Stimulated activated CD8-positive, alpha-beta memory T cell treated with anti-CD3 and anti-CD28 coated beads, Interleukin-4, amount 100 ng/mL, for 4 hours (primary cell): ENCODE measurements at places on chromosomes 2 and 18.

GRCh38 chr2:218798767-218799504, 17.0 kb downstream of the CYP27A1 start:
- no peak for DNase-seq

DNA sequence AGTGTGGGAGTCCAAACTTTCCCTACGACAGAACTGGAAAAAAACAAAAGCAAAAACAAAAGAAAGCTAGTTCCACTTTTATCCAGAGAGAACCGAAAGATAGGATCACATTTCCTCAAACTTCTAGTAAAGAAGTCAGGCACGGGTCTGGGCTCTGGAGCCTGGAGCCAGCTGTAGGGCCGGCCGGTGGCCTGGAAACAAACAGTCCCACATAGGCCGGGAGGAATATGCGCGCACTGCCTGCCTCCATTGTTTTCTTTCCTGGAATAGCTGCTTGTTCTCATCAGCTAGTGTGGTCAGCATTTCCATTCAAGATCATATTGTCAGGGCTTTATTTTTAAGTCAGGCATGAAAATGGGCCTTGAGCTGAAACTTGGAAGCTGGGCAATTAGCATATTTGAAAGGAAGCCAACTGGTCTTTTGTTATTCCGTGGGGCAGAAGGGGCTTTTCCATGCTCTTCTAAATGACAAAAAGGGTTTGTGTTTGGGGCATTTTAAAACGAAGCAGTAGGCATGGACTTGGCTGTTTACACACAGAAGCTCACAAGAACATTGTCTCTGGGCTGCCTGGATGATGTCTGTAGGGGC, 58.7 kb upstream of the RFX8 start:
- no peak for DNase-seq

DNA sequence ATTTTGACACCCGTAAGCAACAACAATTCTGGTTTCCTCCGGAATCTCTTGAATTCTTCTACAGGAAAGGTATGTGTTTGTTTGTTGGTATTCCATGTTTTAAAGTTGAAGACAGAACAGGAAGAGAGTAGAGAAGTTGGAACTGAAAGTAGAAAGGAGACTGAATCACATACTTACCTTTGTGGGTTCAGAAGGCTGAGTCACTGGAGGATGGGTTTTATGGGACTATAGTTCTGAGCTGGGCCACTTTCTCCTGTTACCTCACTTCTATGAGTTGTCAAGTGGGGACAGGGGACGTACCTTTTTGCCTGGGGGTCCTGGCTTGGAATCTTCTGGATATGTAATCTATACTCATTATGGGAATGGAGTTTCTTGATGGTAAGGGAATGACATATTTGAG, 40.9 kb downstream of the KDM3A start:
- no peak for DNase-seq

DNA sequence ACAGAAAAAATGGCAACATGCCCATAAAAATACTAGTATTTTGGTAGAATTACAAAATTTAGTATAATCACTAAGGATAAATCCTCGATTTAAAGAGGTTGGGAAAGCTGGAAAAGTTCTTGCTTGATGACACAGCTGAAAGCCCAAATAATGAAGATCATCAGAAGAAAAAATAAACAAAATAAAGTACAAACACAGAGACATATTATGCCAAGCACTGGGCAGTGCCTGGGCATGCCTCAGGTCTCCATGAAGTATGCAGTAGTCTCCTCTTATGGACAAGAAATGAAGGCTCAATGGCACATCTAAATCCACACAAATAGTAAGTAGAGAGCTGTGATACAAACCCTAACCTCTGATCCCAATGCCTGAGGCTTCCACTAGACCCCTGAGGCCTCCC, 57.7 kb downstream of the RNU4ATAC start:
- DNase-seq = no peak

DNA sequence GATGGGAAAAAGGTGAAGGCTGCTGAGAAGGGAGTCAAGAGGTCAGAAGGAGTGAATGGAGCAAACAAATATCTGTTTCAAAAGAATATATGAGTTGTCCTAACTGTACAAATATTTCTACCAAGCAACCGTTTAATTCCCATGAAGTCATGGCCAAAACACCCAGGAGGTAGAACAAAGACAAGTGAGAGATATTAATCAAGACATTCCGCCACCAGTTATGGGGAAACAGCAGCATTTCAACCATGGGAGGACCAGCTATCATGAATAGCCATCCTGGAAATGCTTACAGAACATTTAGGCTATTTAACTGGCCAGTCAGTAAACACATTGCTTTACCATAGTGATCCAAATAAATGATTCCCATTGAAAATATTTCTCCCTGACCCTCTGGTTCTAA, 396.3 kb downstream of the IRS1 start:
- no peak for DNase-seq

DNA sequence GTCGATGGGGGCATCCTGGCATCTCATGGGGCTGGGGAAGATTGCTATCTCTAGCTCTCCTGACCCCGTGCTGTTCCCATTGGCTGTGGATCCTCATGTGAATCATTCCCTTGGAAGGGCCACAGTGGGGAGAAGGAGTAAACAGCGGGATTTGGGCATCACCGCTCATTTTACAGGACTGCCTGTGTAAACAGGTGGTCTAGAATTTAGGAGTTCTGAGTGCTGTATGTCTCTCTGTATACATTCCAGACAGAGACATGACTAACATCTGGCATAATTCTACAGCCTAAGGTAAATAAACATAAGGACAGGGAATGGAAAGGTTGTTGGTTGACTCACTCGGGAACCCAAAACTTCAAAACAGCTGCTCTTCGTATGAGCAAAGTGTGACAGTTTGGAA, 92.7 kb downstream of the COPS8 start:
- no peak for DNase-seq

GRCh38 chr2:85814802-85815550, 61.2 kb downstream of the ATOH8 start:
- DNase-seq = no peak

GRCh38 chr2:58427572-58428095, 186.5 kb upstream of the FANCL start:
- no peak for DNase-seq

GRCh38 chr2:225515033-225515432, 115.5 kb downstream of the NYAP2 start:
- DNase-seq = no peak

DNA sequence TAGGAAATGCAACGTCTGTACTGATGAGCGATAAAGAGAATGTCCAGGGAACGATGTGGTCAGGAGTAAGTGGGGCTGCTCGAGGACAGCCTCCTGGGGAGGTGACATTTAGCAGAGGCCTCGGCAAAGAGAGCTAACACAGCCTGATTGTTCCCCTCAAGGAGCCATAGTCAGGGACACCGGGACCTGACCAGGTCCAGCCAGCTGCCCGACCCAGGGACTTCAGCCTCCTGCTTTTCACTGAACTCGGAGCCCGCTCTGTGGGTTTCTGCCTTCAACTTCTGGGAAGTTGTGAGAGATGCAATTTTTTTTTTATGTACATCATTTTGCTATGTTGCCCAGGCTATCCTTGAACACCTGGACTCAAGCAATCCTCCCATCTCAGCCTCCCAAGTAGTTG, 10.1 kb downstream of the NEU2 start:
- no peak for DNase-seq

GRCh38 chr2:7900593-7900992, 781.3 kb upstream of the ID2 start:
- no peak for DNase-seq

GRCh38 chr18:28855989-28856388, 679.1 kb upstream of the CDH2 start:
- DNase-seq = no peak

DNA sequence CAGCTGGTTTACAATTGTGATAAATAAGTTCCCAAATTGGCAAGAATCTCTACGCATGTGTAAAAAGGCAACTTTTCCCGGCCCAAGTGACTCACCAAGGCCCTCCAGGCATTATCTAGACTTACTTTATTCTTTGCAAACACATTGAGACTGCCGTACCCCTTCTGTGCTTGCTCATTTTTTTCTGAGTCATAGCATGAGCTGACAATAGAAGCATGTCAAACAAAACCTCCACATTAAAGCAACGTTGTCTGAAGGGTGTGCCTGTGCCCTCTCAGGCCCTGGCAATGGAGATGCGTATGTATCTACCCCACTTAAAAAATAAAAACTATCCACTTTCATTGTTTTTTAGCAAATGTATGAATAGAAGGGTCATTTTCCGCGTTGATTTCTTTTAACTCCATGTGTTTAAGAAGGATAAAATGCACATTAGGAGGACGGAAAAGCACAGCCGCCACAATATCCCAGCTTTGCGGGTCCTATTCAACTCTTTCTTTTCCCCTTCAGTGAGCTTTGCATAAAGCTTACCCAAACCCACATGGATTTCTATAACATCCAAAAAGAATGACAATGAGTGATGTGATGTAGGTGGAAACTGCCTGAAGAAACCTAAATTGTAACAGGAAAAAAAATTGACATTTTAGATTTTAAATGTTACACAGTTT, 298.2 kb downstream of the CDCA7 start:
- DNase-seq = no peak

DNA sequence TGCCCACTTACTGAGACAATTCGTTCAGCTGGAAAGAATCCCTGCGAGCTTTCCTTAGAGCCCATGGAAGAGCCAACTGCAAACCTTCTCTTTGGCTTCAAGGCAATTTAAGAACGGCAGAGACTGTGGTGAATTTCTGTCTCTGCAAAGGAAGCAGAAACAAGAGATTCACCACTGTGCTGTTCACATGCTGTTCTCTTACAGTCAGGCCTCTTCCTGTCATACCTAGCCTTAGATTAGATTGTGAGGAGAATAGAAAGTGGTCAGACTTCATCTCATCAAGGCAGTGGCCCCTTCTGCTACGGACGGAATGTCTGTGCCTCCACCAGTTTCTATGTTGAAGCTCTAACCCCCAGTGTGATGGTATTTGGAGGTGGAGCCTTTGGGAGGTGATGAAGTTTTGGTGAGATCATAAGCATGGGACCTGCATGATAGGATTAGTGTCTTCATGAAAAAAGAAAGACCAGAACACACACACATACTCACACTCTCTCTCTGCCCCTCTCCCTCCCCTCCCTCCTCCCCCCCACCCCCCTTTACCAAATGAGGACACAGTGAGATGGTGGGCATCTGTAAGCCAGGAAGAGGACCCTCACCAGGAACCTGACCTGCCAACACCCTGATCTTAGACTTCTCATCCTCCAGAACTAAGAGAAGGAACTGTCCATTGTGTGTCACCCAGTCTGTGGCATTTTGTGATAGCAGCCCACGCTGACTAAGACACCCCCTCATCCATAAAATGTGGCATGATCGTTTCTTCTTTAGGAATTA, 45.6 kb upstream of the NRP2 start:
- no peak for DNase-seq

GRCh38 chr2:241052677-241053360, 49.3 kb downstream of the MTERF4 start:
- no peak for DNase-seq

DNA sequence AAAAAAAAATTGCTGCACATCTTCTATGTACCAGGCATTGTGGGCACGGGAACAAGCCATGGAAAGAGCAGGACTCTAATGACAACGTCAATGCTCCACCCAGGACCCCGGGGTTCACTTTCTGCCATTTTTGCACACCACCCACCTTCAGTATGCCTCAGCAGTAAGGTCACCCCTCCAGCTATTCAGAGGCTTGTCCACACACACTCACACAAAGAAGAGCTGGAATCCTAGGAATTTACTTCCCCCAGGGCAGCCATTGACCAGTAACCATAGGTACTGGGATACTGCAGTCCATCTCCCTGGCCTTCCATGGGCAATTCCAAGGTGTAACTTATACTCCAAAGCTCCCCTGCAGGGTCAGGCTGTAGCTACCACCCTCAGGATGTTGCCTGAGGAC, 170.8 kb downstream of the SUCLG1 start:
- no peak for DNase-seq
